IMR-90 (cell line): ENCODE measurements at places on chromosomes 3 and 15. TPM values are rescaled to one million over a fixed set of nuclear protein-coding genes. Genes with fewer than 3 reads are reported as not detected.
A peak's percentile ranks its signal among the peaks of the same experiment; 100 is the strongest.

Gene PSTPIP1
- 0.36 and 0.56 TPM in 2 replicates for total RNA-seq

DNA sequence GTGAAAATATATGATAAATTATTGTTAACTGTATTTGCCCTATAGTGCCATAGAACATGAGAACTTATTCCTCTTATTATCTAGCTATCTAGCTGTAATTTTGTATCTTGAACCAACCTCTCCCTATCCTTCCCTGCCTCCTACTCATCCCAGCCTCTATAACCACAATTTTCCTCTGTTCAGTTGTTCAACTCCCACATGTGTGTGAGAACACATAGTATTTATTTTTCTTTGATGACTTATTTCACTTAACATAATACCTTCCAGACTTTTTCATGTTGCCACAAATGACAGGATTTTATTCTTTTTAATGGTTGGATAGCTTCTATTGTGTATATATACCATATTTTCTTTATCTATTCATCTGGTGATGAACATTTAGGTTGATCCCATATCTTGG is 85.4 kb upstream of the SUCLG2 start:
- peak; percentile 65 for DNase-seq
- H3K4me1 ChIP-seq: no peaks in the 10 kb centered on the region
- no peak overlapping the region for H3K4me3 ChIP-seq
- no peaks in the 10 kb centered on the region for H3K36me3 ChIP-seq

DNA sequence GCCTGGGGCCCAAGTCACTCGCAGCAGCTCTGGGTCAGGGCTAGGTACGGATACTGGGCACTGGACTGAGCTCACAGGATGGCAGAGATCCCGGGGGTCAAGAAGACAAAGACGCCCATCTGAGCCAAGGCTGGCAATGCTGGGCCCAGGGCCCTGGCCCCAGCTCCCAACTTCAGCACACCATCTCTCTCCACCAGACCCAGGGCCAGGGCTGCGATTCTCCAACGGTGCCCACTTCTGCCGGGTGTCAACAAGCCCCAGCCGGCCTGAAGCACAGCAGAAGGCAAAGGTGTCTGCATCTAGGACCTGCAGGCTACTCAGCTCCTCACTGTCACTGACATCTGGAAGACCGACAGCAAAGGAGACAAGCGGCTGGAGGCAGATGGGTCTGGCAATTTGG is 8.6 kb downstream of the WDR73 start:
- H3K27ac ChIP-seq: no peak overlapping the region
- no peaks in the 10 kb centered on the region for H3K27me3 ChIP-seq
- H3K4me3 ChIP-seq: no peak overlapping the region
- DNase-seq: no peak
- 0 out of 2 replicates have a peak, but pooled peaks cover 2% of the 10 kb centered on the region for H3K4me1 ChIP-seq

DNA sequence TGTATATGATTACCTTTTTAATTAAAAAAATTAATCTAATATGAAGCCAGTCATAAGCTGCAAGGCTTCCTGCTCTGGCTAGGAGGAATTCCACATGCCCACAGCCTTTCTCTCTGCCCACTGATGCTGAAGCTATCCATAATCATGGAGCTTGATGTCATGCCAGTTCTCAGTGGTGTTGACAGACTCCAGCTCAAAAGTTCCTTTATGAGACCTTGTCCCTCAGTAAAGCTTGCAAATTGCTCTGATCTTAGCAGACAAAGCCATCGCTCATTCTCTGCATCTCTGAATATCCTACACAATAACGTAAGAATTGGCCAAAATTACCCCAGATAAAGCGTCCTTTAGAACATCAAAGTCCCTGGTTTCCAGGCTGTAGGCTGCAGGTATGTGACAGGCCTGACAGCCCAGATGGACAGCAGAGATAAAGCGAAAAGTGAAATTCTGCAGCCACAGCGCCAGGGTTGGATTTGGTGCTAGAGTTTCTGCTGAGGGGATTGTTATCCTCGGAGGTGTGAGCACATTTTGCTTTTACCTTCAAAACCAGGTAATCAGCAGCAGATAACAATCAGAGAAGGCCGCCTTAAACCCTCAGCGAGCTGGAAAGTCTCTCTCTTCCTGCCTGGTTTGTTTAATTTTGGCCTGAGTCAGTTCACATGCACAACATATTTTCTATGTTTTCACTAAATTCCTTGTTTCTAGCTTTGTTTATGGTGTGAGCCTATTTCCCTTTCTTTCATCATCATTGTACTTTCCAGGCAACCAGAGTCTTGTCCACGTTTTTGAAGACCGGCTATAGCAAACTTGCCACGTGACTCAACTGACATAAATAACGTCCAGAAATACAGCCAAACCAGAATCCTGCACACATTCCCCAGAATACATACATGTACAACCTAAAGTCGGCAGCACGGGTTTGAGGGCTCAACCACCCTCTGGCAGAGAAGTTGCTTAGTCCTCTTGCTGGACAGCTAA is 36.6 kb upstream of the ALDH1A3 start:
- peak; percentile 92 for DNase-seq
- H3K4me3 ChIP-seq: no peak overlapping the region
- H3K4me1 ChIP-seq: peaks cover 9% of the 10 kb centered on the region
- peak overlapping the region; percentile 93; the same call in 1 of the 2 replicates for H3K27ac ChIP-seq
- H3K27me3 ChIP-seq: no peaks in the 10 kb centered on the region
- H3K36me3 ChIP-seq: no peaks in the 10 kb centered on the region

DNA sequence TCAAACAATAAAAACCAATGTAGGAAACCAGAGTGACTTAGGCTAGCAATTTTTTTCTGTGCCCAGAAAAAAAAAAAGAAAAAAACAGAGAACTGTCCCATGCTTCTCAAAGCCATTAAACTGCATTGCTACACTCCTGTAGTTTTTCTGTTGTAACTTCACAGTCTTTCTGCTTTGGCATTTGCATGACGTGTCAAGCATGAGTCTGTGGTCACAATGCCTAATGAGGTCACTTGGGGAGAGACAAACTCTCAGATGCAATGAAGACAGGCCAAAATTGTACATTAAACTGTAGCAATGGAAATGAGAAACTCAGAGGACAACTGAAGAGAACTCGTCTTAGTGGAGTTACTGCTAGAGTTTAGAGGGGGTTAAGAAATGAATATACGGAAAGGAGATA is 30.8 kb downstream of the CCDC80 start:
- peak; percentile 47 for DNase-seq
- H3K27me3 ChIP-seq: no peaks in the 10 kb centered on the region
- H3K4me3 ChIP-seq: no peak overlapping the region
- no peak overlapping the region for H3K27ac ChIP-seq
- H3K36me3 ChIP-seq: peaks cover 29% of the 10 kb centered on the region

DNA sequence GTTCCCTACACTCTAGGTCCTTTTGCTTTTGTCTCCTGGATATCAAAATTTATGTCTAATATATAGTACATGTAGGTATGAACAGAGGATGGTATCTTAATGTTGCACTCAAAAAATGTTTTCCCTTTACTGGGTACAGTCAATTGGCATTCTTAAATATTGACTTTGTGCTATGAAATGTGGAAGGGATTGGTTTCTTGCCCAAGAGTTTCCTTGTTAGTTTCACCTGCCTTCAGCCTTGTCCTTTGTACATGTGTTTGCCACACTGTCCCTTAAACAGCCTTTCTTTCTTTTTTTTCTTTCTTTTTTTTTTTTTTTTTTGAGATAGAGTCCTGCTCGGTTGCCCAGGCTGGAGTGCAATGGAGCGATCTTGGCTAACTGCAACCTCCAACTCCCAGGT is 287.1 kb downstream of the SQOR start:
- no peak overlapping the region for H3K27ac ChIP-seq
- H3K36me3 ChIP-seq: no peaks in the 10 kb centered on the region
- H3K4me3 ChIP-seq: no peak overlapping the region
- no peak for DNase-seq
- H3K4me1 ChIP-seq: no peaks in the 10 kb centered on the region
